Ammon's horn (tissue), 1 donor: ENCODE measurements at places on chromosomes 3 and 15.

- DNase-seq, result no peak
These were observed 196.7 kb upstream of the TBC1D5 start for GRCh38 chr3:17939157-17939556.

DNA sequence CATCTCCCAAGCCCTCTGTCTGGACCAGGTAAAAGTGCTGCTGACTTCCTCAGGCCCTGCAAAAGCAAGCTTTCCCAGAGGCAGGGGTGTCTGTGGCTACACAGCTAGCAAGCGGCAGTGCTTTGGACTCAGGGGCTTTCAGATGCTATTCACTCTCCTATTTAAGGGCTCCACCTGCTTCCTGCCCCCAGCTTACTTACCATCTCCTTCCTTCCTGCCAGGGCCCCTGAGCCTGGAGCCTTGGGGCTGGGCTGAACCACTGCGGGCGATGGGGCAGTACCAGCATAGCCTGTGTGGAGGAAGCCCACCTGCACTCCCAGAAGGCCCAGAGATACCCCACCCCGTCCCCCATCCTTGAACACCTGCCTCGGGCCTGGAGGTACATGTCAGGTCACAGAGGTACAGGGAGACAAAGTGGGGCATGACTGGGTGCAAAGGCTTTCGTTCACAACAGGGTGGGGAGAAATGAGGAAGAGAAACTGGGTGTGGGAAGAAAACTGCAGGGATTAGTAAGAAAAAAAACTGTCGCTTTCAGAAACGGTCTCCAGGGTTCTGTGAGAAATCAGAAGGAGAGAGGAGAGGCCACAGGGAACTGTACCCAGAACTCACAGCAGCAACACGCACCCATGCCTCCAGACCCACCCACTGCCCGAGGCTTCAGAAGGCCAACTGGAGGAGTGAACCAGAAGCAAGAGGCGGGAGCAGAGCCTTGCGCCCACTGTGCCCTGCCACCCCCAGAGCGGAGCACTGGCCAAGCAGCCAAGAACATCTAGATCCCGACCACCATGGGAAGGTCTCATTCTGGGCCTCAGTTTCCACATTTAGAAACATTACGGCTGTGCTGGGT is 49.5 kb downstream of the CCDC12 start:
- peak; percentile 45 for DNase-seq

DNA sequence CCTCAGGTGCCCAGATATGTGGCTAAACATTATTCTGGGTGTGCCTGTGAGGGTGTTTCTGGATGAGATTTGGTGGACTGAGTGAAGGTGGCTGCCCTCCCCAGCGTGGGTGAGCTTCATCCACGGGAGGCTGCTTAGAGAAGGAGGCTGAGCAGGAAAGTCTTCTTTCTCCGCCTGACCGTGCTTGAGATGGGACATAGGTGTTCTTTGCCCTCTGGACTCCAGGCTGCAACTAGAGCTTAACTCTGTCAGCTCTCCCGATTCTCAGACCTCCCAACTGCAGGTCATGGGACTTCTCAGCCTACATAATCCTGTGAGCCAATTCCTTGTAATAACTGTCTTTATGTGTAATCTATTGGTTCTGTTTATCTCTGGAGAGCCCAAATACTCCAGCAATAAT is 34.1 kb downstream of the RAB7A start:
- no peak for DNase-seq

DNA sequence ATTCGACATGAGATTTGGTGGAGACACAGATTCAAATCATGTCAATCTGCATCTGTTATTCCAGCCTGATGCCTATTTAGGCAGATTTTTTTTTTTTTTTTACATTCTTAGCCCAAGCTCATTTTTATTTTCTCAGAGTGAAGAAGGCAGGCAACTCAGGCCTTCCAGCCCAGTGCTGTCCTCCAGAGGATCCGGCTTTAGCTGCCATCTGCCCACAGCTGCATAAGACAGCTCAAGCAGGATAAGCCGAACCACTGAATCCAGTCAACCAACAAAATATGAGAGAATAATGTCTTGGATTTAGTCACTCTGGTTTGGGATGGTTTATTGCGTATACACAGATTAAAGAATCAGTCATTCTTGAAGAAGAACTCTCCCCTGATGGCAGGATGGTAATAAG is 19.9 kb upstream of the COLQ start:
- no peak for DNase-seq

GRCh38 chr3:65356331-65357248 is 668.8 kb upstream of the ADAMTS9 start:
- DNase-seq, result no peak

DNA sequence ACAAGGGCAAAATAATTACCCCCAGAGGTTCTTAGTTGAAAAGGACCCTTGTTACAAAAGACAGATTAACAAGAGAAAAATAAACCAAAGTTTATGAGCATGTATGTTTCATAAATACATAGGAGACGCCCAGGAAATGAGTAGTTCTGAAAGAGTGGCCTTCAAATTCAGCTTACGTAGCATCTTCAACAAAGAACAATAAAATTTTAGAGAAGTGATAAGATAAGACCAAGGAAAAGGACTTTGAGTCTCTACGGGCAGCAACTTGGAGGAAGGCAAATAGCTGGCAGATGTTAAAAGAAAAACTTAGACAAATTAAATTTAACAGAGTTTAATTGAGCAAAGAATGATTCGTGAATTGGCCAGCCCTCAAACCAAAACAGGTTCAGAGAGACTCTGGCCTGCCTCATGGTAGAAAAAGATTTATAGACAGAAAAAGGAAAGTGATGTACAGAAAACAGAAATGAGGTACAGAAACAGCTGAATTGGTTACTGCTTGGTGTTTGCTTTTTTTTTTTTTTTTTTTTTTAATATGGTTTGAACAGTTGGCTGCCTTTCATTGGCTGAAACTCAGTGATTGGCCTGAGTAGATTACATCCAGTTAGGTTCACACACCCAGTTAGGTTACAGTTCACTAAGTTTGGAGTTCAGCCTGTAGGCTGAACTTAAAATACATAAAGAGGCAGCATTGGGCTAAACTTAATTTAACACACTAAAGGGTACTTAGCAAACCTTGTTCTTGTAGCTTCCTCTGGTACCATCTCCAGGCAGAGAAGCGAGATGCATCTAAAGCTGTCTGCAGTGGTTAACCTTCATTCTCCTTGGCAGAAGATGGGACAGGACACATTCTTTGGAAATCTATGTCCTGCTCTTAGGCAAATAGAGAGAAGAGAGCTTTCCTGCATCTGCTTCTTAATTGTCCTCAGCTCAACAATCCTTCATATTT is 23.2 kb downstream of the C2CD4B start:
- no peak for DNase-seq

DNA sequence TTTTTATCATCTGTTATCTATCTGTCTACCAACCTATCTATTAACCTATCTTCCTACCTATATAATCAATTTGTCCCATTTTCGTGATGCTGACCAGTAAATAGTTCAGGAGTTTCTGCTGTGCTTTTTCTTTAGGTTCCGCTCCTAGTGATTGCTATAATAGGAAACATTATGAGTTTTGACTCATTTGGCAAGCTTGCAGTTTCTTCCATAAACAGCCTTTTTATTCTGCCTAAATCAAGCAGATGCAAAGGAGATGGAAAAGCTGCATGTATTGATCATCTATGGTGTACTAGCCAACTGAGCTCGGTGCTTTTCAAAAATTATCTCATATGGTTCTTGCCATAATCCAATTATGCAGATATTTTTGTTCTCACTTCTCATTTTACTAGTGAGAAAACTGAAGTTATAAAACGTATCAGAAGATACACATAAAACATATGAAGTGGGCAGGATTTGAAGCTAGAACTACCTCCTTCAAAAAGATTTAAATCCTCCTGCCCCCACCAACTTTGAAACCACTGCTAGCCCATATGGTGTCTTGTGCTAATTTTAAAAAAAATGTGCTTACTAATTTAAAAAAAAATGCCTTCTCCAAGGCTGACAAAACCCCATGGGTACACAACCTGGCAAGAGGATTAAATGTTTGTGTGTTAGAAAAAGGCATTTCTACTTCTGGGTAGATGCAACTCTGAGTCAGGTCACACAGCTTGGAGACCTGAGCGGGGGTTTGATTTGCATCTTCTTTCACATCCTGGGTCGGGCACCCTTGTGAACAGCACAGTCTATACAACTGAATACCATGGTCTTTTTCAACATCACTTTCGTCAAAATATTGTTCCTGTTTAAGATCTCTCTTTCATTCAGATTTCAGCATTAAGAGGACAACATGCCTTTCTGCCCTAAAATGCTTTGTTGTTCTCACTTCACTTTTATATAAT is 267.0 kb downstream of the CHL1 start:
- no peak for DNase-seq

GRCh38 chr3:78201091-78201490 is 1161.2 kb downstream of the ROBO2 start:
- DNase-seq, result no peak

DNA sequence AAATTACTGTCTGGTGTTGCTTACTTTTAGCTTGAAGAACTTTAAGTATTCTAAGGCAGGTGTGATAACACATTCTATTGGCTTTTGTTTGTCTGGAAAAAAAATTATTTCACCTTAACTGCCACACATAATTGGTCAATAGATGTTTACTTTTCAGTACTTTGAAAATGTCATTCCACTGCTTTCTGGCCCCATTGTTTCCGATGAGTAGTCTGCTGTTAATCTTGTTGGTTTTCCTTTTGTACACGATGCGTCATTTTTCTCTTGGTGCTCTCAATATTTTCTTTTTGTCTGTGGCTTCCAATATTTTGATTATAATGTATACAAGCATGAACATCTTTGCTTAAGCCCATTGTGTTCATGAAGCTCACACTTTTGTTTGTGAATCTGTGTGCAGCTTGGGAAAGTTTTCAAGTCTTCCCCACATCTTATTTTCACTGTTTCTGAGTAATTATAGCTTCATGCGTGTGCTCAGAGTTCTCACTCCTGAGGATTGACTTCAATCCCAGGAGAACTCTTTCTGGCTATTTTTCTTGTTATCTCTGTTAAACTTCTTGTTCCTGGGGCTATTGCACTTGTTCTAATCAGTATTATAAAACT is 664.7 kb downstream of the IGSF11 start:
- no peak for DNase-seq

DNA sequence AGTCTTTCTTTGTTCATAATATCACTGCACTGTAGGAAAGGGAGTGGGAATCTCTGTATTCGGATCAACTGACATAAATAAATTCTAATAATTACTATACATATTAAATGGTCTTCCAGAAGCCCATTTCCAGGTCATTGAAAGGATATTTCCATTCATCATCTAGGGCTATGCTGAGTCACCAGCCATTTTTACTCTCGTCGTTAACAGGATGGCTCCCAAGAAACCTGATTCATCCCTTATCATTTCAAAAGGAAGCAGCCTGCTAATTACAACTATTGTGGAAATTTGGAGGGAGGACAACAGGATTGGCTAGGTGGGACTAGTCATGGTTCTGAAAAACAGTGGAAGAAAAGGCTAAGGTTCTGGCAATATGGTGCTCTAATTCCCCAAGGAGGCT is 13.6 kb downstream of the GMNC start:
- DNase-seq, result no peak

- DNase-seq, result no peak
These were observed 8.3 kb downstream of the AKAP13 start for GRCh38 chr15:85388566-85389305.

DNA sequence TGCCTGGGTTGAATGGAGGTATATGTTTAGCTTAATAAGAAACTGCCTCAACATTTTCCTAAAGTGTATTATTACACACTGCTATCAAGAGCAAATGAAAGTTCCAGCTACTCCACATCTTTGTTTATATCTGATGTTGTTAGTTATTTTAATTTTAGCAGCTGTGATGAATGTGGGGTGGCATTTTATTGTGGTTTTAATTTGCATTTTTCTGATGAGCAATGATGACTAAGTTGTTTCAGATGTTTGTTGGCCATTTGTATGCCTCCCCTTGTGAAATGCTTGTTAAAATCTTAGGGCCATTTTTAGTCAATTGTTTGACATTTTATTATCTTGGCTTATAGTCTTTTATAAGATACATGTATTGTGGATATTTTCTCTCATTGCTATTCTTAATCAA is 260.4 kb upstream of the SLCO3A1 start:
- DNase-seq, result no peak

- DNase-seq, result no peak
These were observed 832.9 kb upstream of the CFAP20DC start for GRCh38 chr3:59882746-59883145.

GRCh38 chr3:57659004-57659673 is 33.7 kb downstream of the DENND6A start:
- DNase-seq, result no peak

- no peak for DNase-seq
These were observed 5.9 kb downstream of the ZBTB11 start for GRCh38 chr3:101671014-101671413.

- DNase-seq, result no peak
These were observed 114.6 kb upstream of the GALNT15 start for GRCh38 chr3:16059711-16060357.

GRCh38 chr3:41464401-41464800 is 265.1 kb downstream of the CTNNB1 start:
- DNase-seq, result peak; percentile 22
